ENCODE measurements at places on chromosomes 11 and 22.

- DNase-seq, result no peak
These were observed 117.8 kb downstream of the SERGEF start for GRCh38 chr11:17894929-17895658.

GRCh38 chr11:80727315-80727714 lies 1286.5 kb upstream of the TENM4 start:
- DNase-seq, result peak; percentile 27

GRCh38 chr11:17972987-17973386 lies 39.9 kb downstream of the SERGEF start:
- DNase-seq, result peak; percentile 65

DNA sequence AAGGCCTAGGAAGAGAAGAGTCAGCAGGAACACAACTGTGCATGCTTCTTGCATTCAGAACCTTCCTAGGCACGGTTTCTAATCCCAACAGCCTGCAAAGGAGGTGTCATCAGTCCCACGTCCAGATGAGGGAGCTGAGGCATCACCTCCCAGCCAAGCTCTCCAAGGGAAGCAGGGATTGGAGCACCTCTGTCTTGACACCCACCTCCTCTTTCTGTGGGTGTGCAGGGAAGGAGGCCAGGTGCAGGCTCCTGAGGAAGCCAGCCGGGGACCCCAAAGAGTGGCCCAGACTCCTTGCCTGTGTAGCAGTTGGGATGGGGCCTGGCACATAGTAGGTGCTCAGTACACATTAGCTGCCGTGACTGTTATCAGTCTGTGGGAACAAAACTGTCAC lies 2.0 kb downstream of the PNPLA5 start:
- DNase-seq, result peak; percentile 48

GRCh38 chr11:18723991-18724390 lies 2.0 kb downstream of the IGSF22 start:
- peak; percentile 60 for DNase-seq

DNA sequence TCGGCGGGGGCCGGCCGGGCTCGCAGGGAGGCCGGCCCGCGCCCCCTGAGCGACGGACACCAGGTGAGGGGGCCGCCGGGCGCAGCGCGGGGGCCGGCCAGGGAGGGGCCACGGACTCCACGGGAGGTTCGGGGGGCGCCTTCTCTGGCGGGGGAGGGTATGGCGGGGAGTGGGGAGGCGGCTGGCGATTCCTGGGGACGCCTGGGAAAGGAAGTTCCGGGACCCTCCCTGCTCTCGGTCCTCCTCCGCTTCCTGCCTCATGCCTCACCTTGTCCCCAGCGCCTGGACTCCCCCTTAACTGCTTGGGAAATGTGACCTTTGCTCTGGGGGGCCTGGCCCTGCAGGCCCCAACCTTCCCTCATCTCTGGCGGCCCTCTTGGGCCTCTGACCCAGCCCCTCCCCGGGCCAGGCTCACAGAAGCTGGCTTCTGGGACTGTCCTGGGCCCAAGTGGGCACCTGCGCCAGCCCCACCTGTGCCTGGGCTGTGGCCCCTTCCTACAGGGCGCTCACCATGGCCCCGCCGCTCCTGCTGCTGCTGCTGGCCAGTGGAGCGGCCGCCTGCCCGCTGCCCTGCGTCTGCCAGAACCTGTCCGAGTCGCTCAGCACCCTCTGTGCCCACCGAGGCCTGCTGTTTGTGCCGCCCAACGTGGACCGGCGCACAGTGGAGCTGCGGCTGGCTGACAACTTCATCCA lies 516 bp downstream of the LRFN4 start:
- DNase-seq, result no peak

DNA sequence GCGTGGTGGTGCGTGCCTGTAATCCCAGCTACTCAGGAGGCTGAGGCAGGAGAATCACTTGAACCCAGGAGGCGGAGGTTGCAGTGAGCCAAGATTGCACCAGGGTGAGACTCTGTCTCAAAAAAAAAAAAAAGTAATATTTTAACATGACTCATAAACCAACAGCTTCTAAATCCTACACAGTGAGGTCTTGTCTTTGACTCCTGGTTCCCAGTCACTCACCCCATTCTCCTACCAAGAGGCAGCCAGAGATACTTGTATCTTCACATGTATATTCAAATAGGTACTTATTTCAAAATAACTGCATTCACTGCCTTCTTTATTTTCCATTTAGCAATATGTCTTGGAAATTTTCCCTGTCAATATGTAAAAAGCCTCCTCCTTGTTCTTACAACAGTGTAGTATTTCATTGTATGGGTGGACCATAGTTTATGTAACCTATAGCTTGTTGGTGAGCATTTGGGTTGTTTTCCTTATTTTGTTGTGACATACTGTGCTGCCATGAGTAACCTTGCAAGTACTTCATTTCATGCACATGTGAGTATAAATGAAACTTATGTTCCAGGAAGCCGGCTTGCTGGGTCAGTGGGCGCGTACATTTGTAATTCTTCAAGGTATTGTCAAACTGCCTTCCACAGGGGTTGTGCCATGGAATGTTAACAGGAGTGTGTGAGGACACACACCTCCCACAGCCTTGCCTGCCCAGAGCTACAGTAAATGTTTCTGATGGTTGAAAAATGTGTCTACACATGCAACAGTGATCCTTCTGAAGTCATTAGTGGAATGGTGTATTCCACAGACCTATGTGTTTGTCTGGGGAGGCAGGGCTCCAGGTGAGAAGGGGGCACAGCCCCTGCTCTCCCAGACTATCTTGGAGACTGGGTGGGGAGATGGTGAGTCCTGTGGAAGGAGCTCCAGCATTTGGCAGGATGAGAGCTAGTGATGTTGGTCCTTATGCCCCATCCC lies 47.9 kb downstream of the OSBP2 start:
- no peak for DNase-seq

DNA sequence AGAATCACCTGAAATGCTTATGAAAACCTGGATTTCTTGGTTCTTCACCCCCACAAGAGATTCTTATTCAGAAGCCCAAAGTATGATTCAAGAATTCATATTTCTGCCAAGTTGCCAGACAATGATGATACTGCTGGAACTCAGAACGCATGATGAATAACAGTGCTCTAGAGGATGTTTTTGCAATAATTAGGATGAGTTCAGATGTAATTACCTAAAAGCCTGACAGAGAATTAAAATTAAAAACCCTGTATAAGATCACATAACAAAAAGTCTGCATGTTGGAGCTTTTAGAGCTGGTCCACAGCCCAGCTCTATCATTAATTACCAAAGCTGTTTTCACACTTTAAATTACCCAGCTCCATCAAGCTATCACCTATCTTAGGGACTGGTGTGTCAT lies 211.8 kb downstream of the LUZP2 start:
- DNase-seq, result no peak

DNA sequence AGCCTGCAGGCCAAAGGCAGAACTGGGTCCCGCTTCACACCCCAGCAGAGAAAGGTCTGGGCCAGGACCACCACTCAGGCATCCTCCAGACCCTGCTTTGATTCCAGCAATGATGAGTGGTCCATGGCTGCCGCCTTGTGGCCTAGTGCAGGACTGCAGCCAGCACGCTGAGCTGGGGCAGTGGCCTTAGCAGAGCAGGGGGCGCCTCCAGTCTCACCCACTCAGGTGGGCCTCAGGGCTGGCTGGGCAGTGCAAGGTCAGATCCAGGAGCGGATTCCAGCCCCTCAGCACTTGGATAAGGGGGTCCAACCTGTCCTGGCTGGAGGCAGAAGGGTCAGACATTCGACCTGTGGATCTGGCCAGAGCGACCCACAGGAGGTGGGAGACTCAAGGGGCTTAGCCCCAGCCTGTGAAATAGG lies 9.6 kb upstream of the PDE2A start:
- DNase-seq, result peak; percentile 75

DNA sequence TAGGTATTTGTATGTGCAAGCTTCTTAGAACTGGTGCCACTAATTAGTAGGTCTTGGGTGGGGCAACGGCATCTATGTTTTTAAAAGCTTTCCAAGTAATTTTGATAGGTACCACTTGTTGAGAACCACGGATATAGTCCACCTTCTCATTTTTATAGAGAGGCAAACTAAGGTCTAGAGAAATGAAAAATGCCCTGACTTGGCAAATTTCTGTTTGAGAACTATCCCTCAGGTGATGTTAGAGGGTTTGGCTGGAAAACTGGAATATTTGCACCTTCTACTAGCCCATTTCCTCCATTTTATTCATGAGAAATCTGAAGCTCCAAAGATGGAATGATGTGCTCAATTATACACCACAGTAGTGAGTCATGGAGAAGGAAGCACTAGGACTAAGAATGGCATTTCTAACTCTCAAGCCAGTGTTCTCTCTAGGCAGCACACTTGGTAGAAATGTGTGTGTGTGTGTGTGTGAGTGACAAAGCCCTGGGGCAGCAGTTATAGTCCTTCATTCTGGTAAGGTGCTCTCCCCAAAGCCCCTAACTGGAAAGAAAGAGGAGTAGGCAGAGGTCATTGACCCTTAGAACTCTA lies 1.8 kb upstream of the TMEM86A start:
- no peak for DNase-seq

DNA sequence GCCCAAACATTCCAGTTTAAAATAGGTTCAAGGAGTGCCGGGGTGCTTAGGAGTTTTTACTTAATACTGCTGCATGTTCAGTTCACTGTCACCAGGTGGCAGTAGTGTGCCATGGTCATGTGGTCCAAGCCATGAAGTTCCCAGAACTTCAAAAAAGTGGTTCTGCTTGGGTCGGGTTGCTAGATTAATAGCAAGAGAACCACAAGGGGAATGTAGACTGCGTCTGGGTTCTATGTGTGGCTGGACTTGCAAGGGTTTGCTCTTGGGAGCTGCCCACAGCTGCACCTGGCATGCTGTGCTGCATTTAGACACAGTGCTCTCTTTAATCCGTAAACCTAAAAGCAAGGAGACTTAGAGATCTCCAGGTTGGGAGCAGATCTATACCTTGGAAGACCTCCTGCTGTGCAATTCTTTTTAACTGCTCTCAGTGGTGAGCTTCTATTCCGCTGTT lies 6.5 kb upstream of the SPON1 start:
- DNase-seq, result peak; percentile 38

- no peak for DNase-seq
These were observed 6.6 kb upstream of the CCDC83 start for GRCh38 chr11:85848556-85848955.

GRCh38 chr11:61832754-61833153 lies 4.7 kb downstream of the FADS2 start:
- DNase-seq, result no peak

DNA sequence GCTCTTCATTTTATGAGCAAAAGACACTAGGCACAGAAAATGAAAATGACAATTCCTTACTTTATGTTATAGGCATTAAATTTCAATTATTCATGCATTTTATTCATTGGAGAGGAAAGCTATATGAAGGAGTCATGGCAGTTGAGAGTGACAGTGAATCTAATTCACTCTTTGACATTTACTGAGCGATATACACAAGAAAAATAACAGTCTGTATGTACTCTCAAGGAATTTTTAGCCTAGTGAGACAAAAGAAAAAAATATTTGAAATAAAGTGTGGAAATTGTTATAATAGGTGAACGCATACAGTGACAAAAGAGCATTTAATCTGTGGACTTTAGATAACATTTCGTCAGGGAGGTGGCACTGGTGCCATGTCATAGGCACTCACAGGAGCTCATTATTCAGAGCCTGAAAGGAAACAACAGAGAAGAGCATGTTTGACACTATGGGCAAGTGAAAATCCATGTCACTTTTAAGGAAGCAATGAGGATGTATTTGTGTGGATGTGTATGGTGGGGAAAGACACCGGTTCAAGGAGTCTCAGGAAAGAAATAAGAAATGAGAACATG lies 323.1 kb downstream of the LUZP2 start:
- no peak for DNase-seq

- DNase-seq, result peak; percentile 77
These were observed 128.0 kb upstream of the ANO1 start for GRCh38 chr11:69950120-69950519.

DNA sequence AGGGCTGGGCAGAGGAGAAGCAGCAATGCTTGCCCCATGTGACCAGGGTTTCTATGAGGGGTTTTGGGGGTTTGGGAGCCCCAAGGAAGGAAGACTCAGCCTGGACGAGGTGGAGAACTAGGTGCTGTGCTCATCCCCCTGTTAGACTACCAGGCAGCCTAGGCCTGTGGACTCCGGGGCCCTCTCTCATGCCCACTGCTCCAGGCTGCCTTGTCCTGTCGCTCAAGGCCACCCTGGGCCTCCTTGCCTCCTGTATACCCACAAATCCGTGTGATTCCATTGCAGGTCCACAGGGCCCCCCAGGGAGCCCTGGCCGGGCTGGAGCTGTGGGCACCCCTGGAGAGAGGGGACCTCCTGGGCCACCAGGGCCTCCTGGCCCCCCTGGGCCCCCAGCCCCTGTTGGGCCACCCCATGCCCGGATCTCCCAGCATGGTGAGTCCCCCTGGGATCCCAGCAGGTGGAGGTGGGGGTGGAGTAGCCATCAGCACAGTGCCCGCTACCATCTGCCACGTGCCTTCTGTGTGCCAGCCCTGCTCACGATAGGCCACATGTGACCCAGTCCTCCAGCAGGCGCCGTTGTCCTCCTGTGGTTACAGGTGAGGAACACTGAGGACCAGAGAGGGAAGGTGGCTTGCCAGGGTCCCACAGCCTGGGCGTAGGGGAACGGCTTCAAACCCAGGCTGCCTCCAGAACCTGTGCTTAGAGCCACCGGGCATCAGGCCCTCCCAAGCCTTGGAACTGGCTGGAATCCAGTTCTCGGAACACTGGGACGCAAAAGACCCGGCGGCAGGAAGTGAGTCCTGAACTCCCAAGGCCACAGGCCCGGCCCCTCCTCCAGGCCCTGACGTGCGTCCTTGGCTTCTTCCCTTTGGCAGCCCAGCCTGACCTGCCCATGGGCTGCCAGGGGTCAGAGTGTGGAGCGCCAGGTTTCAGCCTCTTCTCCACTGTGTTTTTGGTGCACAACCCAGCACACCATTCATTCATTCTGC lies 26.6 kb downstream of the EMID1 start:
- DNase-seq, result no peak

GRCh38 chr22:29374401-29374800 lies 14.0 kb downstream of the AP1B1 start:
- DNase-seq, result no peak

DNA sequence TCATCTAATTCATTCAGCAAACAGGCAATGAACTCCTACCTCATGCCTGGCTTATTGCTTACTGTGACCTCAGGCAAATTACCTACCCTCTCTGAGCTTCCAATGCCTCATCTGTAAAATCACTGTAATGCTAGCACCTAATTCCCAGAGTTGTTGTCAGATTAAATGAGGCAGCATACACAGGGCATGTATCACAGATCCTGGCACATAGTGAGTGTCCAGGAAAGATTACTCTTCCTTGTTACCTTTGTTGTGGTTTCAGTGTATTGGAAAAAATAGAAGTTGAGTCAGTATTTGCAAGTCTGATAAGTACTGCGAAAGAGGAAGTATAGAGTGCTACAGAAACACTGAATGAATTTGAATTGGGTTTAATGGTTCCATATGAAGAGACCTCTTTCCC lies 26.4 kb upstream of the LRRC55 start:
- no peak for DNase-seq

- DNase-seq, result no peak
These were observed 4.1 kb downstream of the C11orf52 start for GRCh38 chr11:111922803-111923202.

DNA sequence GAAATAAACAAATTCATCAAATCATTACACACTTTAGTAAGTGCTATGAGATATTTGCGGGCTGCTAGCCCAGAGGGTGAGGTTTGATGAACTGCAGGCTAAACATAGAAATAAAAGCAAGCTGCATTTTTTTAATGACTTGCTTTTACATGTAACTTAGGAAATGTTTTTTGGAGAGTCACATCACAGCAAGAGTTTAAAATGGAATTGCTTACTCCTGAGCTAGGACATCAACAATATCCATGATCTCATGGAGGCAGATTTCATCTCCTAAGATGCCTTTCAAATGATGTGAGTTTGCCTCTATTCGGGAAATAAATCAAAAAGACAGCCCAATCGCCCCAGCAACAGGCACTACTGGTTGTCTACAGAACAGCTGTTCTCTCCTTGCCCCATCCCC lies 73.4 kb upstream of the CD44 start:
- no peak for DNase-seq
